GM23338 (cell line): ENCODE measurements at places on chromosomes 3 and 15. TPM values are rescaled to one million over a fixed set of nuclear protein-coding genes. Genes with fewer than 3 reads are reported as not detected.

The RARB gene
- 0.30 and 0.42 TPM in 2 replicates for polyA plus RNA-seq

The CCR8 gene
- polyA plus RNA-seq: 0.23 and 0.55 TPM in 2 replicates

The LTK gene
- polyA plus RNA-seq: 0.40 TPM in 1 of 2 replicates, not detected in the other

The PRSS50 gene
- polyA plus RNA-seq: 0.50 and 0.60 TPM in 2 replicates

The ADCY5 gene
- polyA plus RNA-seq: 2.4 and 3.5 TPM in 2 replicates

The KLHL40 gene
- polyA plus RNA-seq: not detected in 2 replicates

The BFSP2 gene
- polyA plus RNA-seq: not detected in 2 replicates

The GOLGA6L2 gene
- polyA plus RNA-seq: not detected in 2 replicates

The CD200R1 gene
- 0.18 and 0.35 TPM in 2 replicates for polyA plus RNA-seq

The MBNL1 gene
- 8.4 and 9.4 TPM in 2 replicates for polyA plus RNA-seq

The CFAP92 gene
- 1.7 and 2.3 TPM in 2 replicates for polyA plus RNA-seq

The DPPA2 gene
- polyA plus RNA-seq: 18.9 and 21.5 TPM in 2 replicates

The CD200 gene
- 56.5 and 65.0 TPM in 2 replicates for polyA plus RNA-seq

The ADGRG7 gene
- polyA plus RNA-seq: not detected in 2 replicates

The ARNT2 gene
- polyA plus RNA-seq: 3.9 and 4.6 TPM in 2 replicates

The SLC9C1 gene
- 0.66 and 1.8 TPM in 2 replicates for polyA plus RNA-seq

The GPX1 gene
- polyA plus RNA-seq: 394 and 404 TPM in 2 replicates

The CYP11A1 gene
- polyA plus RNA-seq: 1.2 and 1.9 TPM in 2 replicates

The CNTN3 gene
- 0.05 and 0.19 TPM in 2 replicates for polyA plus RNA-seq

The OR5AC2 gene
- not detected in 2 replicates for polyA plus RNA-seq

The CELF6 gene
- polyA plus RNA-seq: not detected in 2 replicates

The SCN11A gene
- 0.05 TPM in 2 replicates for polyA plus RNA-seq

The IL17RB gene
- polyA plus RNA-seq: 6.4 and 6.9 TPM in 2 replicates

The CDC25A gene
- 15.2 and 17.7 TPM in 2 replicates for polyA plus RNA-seq

The LRRC49 gene
- polyA plus RNA-seq: 6.9 and 8.5 TPM in 2 replicates

The RETNLB gene
- not detected in 2 replicates for polyA plus RNA-seq

The HRH1 gene
- not detected in 2 replicates for polyA plus RNA-seq

The POLQ gene
- polyA plus RNA-seq: 4.5 and 6.9 TPM in 2 replicates

The DNAH12 gene
- polyA plus RNA-seq: not detected in 2 replicates

The TUSC7 gene
- not detected in 2 replicates for polyA plus RNA-seq
